ENCODE measurements at places on chromosomes 5 and 9. TPM values are rescaled to one million over a fixed set of nuclear protein-coding genes. Genes with fewer than 3 reads are reported as not detected.

DNLZ gene
- polyA plus RNA-seq: 8.5 TPM

DRD1 gene
- polyA plus RNA-seq: not detected

DCAF12 gene
- 29.4 TPM for polyA plus RNA-seq

PCDHGA9 gene
- 1.2 TPM for polyA plus RNA-seq

SOHLH1 gene
- not detected for polyA plus RNA-seq

NUTM2F gene
- not detected for polyA plus RNA-seq

KIF27 gene
- polyA plus RNA-seq: 0.54 TPM

FGF1 gene
- polyA plus RNA-seq: 19.2 TPM

SCGB3A2 gene
- not detected for polyA plus RNA-seq

IL31RA gene
- 0.07 TPM for polyA plus RNA-seq

IRGM gene
- not detected for polyA plus RNA-seq

IGFBPL1 gene
- 0.69 TPM for polyA plus RNA-seq

COL23A1 gene
- polyA plus RNA-seq: not detected

FLT4 gene
- 0.09 TPM for polyA plus RNA-seq

OLFM1 gene
- polyA plus RNA-seq: 1.3 TPM

LCN12 gene
- polyA plus RNA-seq: 0.36 TPM

ACOT12 gene
- polyA plus RNA-seq: 0.18 TPM

AP3B1 gene
- polyA plus RNA-seq: 53.0 TPM

C9orf50 gene
- polyA plus RNA-seq: 0.20 TPM

FAM163B gene
- polyA plus RNA-seq: not detected

ADRA1B gene
- 2.1 TPM for polyA plus RNA-seq

ANKRD31 gene
- 0.07 TPM for polyA plus RNA-seq

PTGDS gene
- 0.31 TPM for polyA plus RNA-seq

NIM1K gene
- polyA plus RNA-seq: 1.3 TPM

FOXD4L5 gene
- polyA plus RNA-seq: not detected

GPR150 gene
- 0.25 TPM for polyA plus RNA-seq

IFNA2 gene
- not detected for polyA plus RNA-seq

CD14 gene
- polyA plus RNA-seq: 0.69 TPM

PLPPR1 gene
- polyA plus RNA-seq: not detected

NR6A1 gene
- polyA plus RNA-seq: 0.23 TPM

ASS1 gene
- polyA plus RNA-seq: 1,223 TPM

PDZD2 gene
- not detected for polyA plus RNA-seq

C5orf58 gene
- polyA plus RNA-seq: not detected

CCDC192 gene
- not detected for polyA plus RNA-seq

C5orf52 gene
- not detected for polyA plus RNA-seq

HNRNPAB gene
- 59.3 TPM for polyA plus RNA-seq

COQ4 gene
- polyA plus RNA-seq: 27.3 TPM

FAM170A gene
- polyA plus RNA-seq: not detected

FCN2 gene
- polyA plus RNA-seq: not detected
